ENCODE measurements at places on chromosomes 11 and 22. TPM values are rescaled to one million over a fixed set of nuclear protein-coding genes. Genes with fewer than 3 reads are reported as not detected.

- DNase-seq = no peak
Measured at GRCh38 chr22:25853078-25853477, 111.1 kb downstream of the MYO18B start.

GRCh38 chr11:84799112-84799511, 828.0 kb downstream of the DLG2 start:
- DNase-seq = no peak

DNA sequence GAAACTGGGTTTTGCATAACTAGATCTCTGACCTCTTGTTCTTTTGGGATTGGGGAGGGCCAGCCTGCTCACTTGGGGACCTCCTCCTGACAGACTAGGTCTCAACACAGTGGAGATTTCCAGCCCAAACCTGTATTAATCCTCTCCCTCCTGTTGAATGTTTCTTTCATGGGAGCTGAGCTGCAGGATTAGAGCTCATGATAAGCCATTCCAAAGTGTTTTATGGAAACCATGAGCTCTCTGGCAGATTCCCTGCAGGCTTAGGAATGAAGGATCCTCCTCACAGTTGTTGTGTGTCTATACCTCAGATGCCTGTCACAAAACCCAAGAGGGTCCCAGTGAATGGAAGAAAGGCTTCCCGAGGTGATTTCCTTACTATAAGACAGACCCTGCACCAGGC, 248.4 kb upstream of the B3GAT1 start:
- DNase-seq = no peak

DNA sequence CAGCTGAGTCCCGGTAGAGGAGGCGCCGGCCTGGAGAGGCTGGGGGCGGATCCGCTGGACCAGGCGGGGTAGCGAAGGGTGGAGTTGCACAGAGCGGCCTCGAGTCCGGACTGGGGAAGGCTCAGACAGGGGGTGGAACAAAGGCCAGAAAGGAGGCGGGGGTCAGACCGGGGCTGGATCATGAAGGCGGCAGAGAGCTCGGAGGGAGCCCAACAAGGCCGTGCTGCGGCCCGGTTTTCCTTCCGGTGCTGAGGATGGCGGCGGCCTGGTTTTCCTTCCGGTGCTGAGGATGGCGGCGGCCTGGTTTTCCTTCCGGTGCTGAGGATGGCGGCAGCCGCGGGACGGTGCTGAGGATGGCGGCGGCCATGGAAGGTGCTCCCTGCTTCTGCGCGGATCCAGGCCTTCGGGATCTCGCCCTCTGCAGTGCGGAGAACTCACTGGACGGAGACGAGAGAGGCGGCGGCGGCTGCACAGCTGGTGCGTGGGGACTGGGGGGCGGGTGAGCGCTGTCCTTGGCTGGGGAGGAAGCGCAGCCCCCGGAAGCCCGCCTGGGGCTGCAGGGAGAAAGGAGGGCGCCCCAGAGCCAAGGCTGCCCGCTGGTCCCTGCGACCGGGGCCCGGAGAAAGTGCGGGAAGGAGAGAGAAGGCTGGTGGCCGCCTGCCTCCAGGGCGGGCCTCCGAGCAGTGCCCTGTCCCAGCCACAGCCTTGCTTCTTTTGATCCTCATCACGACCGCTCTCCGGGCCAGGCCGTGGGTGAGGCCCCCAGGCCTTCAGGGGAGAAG, 350.4 kb upstream of the B3GAT1 start:
- no peak for DNase-seq

The MUC6 gene
- total RNA-seq = not detected
